ENCODE measurements at places on chromosomes 3 and 15.

GRCh38 chr3:183697123-183697609, 431 bp upstream of the YEATS2 start:
- no peak for DNase-seq

- no peak for DNase-seq
These were observed 2.2 kb upstream of the FBLN2 start for GRCh38 chr3:13546667-13547171.

- DNase-seq = no peak
These were observed 18.7 kb downstream of the PLXNA1 start for GRCh38 chr3:127001486-127002194.

GRCh38 chr3:184218814-184219213, 10.6 kb upstream of the VWA5B2 start:
- no peak for DNase-seq

- DNase-seq = no peak
These were observed 215.0 kb upstream of the THBS1 start for GRCh38 chr15:39365873-39366272.
